ENCODE measurements at places on chromosomes 2 and 18. TPM values are rescaled to one million over a fixed set of nuclear protein-coding genes. Genes with fewer than 3 reads are reported as not detected.

- no peak for DNase-seq
- no peak overlapping the region for H3K4me3 ChIP-seq
- no peaks in the 10 kb centered on the region for H3K4me1 ChIP-seq
- no peaks in the 10 kb centered on the region for H3K27me3 ChIP-seq
- H3K27ac ChIP-seq = no peak overlapping the region
Observed at GRCh38 chr2:142075826-142076225, 55.0 kb downstream of the LRP1B start.

GRCh38 chr2:218988650-218989049, 3.7 kb upstream of the FEV start:
- no peaks in the 10 kb centered on the region for H3K36me3 ChIP-seq
- H3K27me3 ChIP-seq = peaks cover 82% of the 10 kb centered on the region
- H3K4me3 ChIP-seq = no peak overlapping the region
- H3K4me1 ChIP-seq = peaks cover 5% of the 10 kb centered on the region

DNA sequence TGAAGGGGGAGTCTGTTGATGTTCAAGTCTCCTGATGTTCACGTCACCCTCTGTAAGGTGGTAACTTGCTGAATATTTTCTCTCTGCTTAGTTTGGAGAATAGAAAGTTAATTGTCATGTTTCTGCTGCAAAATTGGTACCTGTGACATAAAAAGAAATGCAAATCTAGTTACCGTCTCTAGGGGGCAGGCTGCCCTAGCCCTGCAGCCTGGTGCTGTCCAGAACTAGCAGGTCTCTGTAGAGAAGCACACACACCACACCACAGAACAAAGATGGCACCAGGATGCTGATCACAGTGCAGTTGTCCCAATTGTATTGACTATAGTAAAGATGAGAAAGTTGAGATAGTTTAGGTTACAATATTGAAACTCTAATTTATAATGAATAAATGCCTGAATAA, 47.0 kb downstream of the SLC9A4 start:
- H3K27me3 ChIP-seq = peaks cover 4% of the 10 kb centered on the region
- no peak overlapping the region for H3K4me3 ChIP-seq
- H3K4me1 ChIP-seq = peaks cover 2% of the 10 kb centered on the region
- no peaks in the 10 kb centered on the region for H3K36me3 ChIP-seq

The IL1B gene
- total RNA-seq = 0.48 TPM

DNA sequence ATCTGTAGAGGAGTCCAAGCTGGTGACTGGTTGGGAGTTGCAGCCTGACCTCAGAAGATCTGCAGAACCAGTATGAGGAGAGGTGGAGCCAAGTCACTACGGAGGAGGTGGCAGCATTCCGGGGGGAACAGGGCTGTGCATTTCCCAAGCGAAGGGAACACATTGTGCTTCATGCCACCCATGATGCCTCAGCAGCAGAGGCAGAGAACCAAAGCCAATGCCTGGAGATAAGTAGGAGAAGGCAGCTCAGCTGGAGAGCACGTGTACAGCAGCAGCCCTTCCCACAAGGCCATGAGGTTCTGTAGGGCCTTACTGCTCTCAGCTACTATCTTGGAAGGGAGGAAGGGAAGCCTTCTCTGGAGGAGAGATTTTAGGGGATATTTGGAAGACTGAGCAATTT, 67.2 kb upstream of the LRPPRC start:
- peaks cover 2% of the 10 kb centered on the region for H3K27me3 ChIP-seq
- no peaks in the 10 kb centered on the region for H3K4me1 ChIP-seq
- H3K4me3 ChIP-seq = no peak overlapping the region
- no peaks in the 10 kb centered on the region for H3K36me3 ChIP-seq
- no peak overlapping the region for H3K27ac ChIP-seq

The CD8B gene
- total RNA-seq = 1.7 TPM

The PTRHD1 gene
- 25.5 TPM for total RNA-seq

The IL18R1 gene
- 22.8 TPM for total RNA-seq

All from activated CD4-positive, alpha-beta memory T cell treated with anti-CD3 and anti-CD28 coated beads, Interleukin-2, amount 10 ng/mL, durations not matched to agents 7 days and 5 days (primary cell).